ENCODE measurements at places on chromosomes 6 and 20.

GRCh38 chr20:44585057-44585963 lies 2.9 kb downstream of the PKIG start:
- peaks cover 32% of the 10 kb centered on the region for H3K4me1 ChIP-seq
- DNase-seq, result no peak
- H3K36me3 ChIP-seq, result peaks cover 2% of the 10 kb centered on the region
- peak overlapping the region; percentile 21 for H3K4me3 ChIP-seq
- H3K27ac ChIP-seq, result peak overlapping the region; percentile 77

- H3K36me3 ChIP-seq, result no peaks in the 10 kb centered on the region
- H3K4me3 ChIP-seq, result no peak overlapping the region
- no peak overlapping the region for H3K27ac ChIP-seq
- DNase-seq, result no peak
- H3K27me3 ChIP-seq, result no peaks in the 10 kb centered on the region
Observed at GRCh38 chr6:4794140-4794707, 18.0 kb downstream of the CDYL start.

- no peak for DNase-seq
- H3K4me1 ChIP-seq, result no peaks in the 10 kb centered on the region
- H3K4me3 ChIP-seq, result no peak overlapping the region
Observed at GRCh38 chr6:44699851-44700250, 312.3 kb downstream of the CDC5L start.

GRCh38 chr6:148203970-148204369 lies 138.7 kb upstream of the SASH1 start:
- no peak overlapping the region for H3K27ac ChIP-seq
- no peaks in the 10 kb centered on the region for H3K36me3 ChIP-seq
- DNase-seq, result no peak
- peak overlapping the region; percentile 52 for H3K4me3 ChIP-seq
- H3K27me3 ChIP-seq, result no peaks in the 10 kb centered on the region

GRCh38 chr6:113412589-113413357 lies 444.4 kb upstream of the MARCKS start:
- DNase-seq, result no peak
- H3K4me3 ChIP-seq, result no peak overlapping the region
- no peak overlapping the region for H3K27ac ChIP-seq
- no peaks in the 10 kb centered on the region for H3K27me3 ChIP-seq
- H3K4me1 ChIP-seq, result no peaks in the 10 kb centered on the region

- H3K27ac ChIP-seq, result no peak overlapping the region
- no peak for DNase-seq
- no peaks in the 10 kb centered on the region for H3K36me3 ChIP-seq
- H3K4me1 ChIP-seq, result no peaks in the 10 kb centered on the region
Observed at GRCh38 chr6:21354805-21355238, 238.7 kb upstream of the SOX4 start.

DNA sequence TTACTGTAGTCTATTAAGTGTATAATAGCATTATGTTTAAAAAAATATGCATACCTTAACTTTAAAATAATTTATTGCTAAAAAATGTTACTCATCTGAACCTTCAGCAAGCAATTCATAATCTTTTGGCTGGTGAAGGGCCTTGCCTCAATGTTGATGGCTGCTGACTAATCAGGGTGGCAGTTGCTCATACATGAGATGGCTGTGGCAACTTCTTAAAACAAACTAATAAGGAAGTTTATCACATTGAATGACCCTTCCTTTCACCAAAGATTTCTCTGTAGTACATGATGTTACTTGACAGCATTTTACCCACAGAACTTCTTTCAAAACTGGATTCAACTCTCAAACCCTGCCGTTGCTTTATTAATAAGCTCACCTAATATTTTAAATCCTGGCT lies 84.0 kb downstream of the TASP1 start:
- DNase-seq, result no peak
- no peaks in the 10 kb centered on the region for H3K27me3 ChIP-seq
- peaks cover 7% of the 10 kb centered on the region for H3K4me1 ChIP-seq

- H3K4me3 ChIP-seq, result peak overlapping the region; percentile 47
- peak overlapping the region; percentile 75 for H3K27ac ChIP-seq
- DNase-seq, result no peak
- peaks cover 86% of the 10 kb centered on the region for H3K4me1 ChIP-seq
- no peaks in the 10 kb centered on the region for H3K27me3 ChIP-seq
Observed at GRCh38 chr20:1816384-1817381, 78.5 kb upstream of the SIRPA start.

DNA sequence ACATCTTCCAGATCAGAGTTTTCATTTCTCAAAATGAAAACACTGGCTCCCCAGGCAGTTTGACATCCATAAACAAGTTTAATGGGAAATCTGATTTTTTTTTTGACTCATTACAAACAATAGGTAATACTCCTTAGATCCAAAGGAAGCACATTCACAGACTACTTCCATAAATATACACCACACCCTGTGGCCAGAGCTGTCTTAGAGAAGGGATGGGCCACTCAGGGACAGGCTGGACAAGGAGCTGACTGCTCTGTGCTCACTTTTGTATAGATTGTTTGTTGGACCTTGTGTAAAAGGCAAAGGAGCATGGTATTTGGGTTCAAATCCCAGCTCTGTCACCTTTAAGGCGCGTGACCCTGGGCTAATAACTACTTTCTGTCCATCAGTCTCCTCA lies 12.8 kb upstream of the DDO start:
- H3K4me1 ChIP-seq, result no peaks in the 10 kb centered on the region
- no peak overlapping the region for H3K27ac ChIP-seq
- no peaks in the 10 kb centered on the region for H3K27me3 ChIP-seq
- DNase-seq, result no peak
- no peaks in the 10 kb centered on the region for H3K36me3 ChIP-seq
- no peak overlapping the region for H3K4me3 ChIP-seq

DNA sequence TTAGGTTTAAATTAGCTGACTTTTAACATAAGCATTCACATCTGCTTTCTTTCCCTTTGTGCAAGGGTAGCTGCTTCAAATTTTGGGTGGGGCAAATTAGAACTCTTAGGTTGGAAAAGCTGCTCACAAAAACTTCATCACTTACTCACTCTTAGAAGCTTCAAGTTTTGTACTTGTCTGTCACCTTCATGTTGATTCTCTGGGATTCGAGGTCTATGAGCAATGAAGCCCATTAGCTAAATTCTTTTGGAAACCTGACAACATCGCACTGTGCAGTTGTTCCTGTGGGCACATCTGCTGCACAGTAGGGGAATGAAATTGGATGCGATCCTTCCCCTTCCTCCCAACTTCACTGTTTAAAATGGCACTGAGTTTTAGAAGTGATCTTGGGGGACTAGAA lies 156.1 kb downstream of the UBE3D start:
- H3K4me3 ChIP-seq, result no peak overlapping the region
- DNase-seq, result no peak
- H3K36me3 ChIP-seq, result no peaks in the 10 kb centered on the region
- no peak overlapping the region for H3K27ac ChIP-seq

DNA sequence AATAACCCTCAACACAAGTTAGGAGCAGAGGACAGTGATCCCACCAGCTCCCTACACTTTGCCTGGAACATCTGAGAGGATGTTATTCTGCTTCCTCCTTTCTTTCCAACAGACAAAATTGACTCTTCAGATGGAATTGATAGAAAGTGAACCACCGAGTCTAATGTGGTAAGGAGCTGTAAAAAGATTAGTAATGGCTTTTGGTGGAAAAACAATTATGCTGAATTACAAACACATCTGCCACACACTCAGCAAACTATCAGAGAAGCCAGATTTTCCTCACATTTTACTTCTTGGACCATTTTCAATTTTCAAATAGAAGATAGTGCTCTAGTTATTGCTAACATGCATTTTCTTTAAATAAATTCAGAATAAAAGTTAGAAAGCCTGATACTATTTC lies 171.8 kb upstream of the COL21A1 start:
- no peaks in the 10 kb centered on the region for H3K36me3 ChIP-seq
- H3K4me3 ChIP-seq, result no peak overlapping the region
- H3K27ac ChIP-seq, result no peak overlapping the region
- DNase-seq, result no peak

GRCh38 chr6:90179190-90180169 lies 117.2 kb downstream of the BACH2 start:
- H3K27ac ChIP-seq, result no peak overlapping the region
- DNase-seq, result no peak
- H3K27me3 ChIP-seq, result no peaks in the 10 kb centered on the region

GRCh38 chr6:6746333-6746969 lies 157.9 kb downstream of the LY86 start:
- H3K4me3 ChIP-seq, result no peak overlapping the region
- no peak for DNase-seq
- no peak overlapping the region for H3K27ac ChIP-seq
- H3K27me3 ChIP-seq, result no peaks in the 10 kb centered on the region

- H3K27ac ChIP-seq, result no peak overlapping the region
- H3K4me3 ChIP-seq, result no peak overlapping the region
Observed at GRCh38 chr6:46756469-46757213, 9.9 kb downstream of the ANKRD66 start.

GRCh38 chr6:105890521-105891244 lies 195.5 kb upstream of the PRDM1 start:
- H3K27ac ChIP-seq, result no peak overlapping the region
- no peaks in the 10 kb centered on the region for H3K4me1 ChIP-seq
- H3K27me3 ChIP-seq, result no peaks in the 10 kb centered on the region

GRCh38 chr20:35618263-35619131 lies 2.9 kb downstream of the SPAG4 start:
- H3K36me3 ChIP-seq, result peaks cover 7% of the 10 kb centered on the region
- no peak for DNase-seq
- H3K27me3 ChIP-seq, result no peaks in the 10 kb centered on the region
- H3K4me1 ChIP-seq, result peaks cover 11% of the 10 kb centered on the region
- peak overlapping the region; percentile 84 for H3K27ac ChIP-seq
- peak overlapping the region; percentile 75 for H3K4me3 ChIP-seq

- no peak overlapping the region for H3K27ac ChIP-seq
- peaks cover 28% of the 10 kb centered on the region for H3K4me1 ChIP-seq
- H3K4me3 ChIP-seq, result no peak overlapping the region
Observed at GRCh38 chr20:25085756-25086495, 4.0 kb upstream of the VSX1 start.

DNA sequence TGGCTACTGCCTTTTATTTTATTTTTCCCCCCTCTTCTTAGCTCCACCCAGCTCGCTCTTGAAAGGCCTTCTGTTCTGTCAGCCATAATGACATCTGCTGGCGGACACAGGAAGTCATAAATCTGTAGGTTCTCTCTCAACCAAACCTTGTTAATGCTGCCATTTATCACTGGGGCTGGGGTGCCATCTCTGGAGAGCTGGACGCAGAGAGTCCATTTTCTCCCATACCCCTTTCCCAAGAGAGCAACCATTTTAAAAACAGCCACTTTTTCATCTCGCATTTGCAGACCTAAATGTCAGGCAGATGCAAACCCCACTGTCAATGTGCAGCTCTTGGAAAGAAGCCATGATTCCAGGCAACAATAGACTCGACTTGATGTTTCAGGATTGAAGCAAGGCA lies 13.0 kb upstream of the TSHZ2 start:
- H3K36me3 ChIP-seq, result no peaks in the 10 kb centered on the region
- no peaks in the 10 kb centered on the region for H3K27me3 ChIP-seq
- H3K27ac ChIP-seq, result no peak overlapping the region

DNA sequence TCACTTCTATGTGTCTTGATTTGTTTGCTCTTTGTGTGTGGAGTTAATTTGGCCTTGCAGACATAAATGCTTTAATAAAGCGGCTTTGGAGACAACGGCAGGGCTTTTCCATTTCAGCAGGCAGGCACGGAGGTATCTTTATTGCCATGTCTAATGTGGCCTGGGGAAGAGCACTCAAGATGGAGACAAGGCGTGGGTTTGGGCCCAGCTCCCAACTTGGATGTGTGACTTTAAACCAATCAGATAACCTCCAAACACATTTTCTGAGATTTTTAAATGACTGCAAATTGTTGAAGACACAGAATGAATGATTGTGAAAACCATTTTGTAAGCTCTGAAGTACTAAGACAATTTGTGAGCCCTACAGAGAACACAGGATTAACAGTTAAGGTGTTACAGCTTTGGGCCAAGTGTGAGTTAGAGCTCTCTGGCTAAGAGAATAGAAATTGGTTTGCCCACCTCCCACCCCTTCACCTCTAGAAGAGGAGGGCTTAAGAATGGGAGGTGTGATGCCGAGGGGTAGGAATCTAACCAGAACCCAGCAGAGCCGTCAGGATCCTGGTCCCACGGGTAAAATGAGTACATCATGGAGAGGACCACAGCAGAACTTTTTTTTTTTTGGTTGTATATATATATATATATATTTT lies 9.0 kb downstream of the DYNLT1 start:
- H3K36me3 ChIP-seq, result peaks cover 22% of the 10 kb centered on the region
- DNase-seq, result no peak
- peaks cover 15% of the 10 kb centered on the region for H3K4me1 ChIP-seq
- H3K27me3 ChIP-seq, result no peaks in the 10 kb centered on the region
- no peak overlapping the region for H3K27ac ChIP-seq
- H3K4me3 ChIP-seq, result no peak overlapping the region

DNA sequence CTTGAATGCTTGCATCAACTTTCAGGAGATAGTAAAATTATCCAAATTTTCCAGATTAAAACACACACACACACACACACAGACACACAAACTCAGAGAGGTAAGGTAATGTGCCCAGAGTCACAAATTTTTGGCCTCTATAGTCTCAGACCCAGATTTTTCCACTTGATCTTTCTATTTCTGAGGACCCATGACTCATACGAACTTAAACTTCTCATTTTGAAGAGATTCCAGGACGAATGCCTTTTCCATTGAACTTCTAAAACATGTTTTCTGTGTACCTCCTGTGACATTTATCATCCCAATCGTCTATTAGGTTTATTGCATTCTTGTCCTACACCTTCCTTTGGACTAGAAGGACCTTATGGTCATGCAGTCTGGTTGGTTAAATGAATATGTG lies 172.9 kb upstream of the COL21A1 start:
- H3K27ac ChIP-seq, result no peak overlapping the region
- no peak for DNase-seq
- no peak overlapping the region for H3K4me3 ChIP-seq
- H3K4me1 ChIP-seq, result peaks cover 8% of the 10 kb centered on the region
- H3K27me3 ChIP-seq, result no peaks in the 10 kb centered on the region
- no peaks in the 10 kb centered on the region for H3K36me3 ChIP-seq

- DNase-seq, result no peak
- no peaks in the 10 kb centered on the region for H3K27me3 ChIP-seq
- no peak overlapping the region for H3K4me3 ChIP-seq
- peaks cover 15% of the 10 kb centered on the region for H3K4me1 ChIP-seq
Observed at GRCh38 chr20:25220021-25220730, 24.7 kb downstream of the ENTPD6 start.

DNA sequence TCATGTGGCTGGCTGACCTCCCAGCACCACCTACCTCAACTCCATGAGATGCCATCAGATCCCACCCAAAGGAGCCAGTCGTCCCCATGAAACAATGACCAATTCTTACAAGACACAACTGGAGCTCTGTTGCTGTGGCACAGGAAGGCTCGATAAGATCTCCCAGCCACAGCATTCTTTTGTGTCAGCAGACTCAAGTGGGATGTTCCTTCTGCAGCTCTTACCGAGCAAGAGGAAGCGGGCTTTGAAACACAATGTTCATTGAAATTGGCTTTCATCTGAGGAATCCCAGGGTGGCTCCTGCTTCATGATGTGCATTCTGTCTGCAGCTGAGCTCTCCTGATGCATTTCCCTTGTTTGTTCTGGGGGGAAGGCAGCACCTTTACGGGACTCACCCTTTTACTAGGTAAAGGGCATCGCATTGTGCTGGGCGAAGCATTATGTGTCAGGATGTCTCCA lies 222.0 kb upstream of the SGK1 start:
- no peak overlapping the region for H3K4me3 ChIP-seq
- no peaks in the 10 kb centered on the region for H3K4me1 ChIP-seq
- H3K27me3 ChIP-seq, result no peaks in the 10 kb centered on the region

- no peaks in the 10 kb centered on the region for H3K36me3 ChIP-seq
- H3K4me3 ChIP-seq, result no peak overlapping the region
- no peak for DNase-seq
- H3K4me1 ChIP-seq, result no peaks in the 10 kb centered on the region
- no peaks in the 10 kb centered on the region for H3K27me3 ChIP-seq
- H3K27ac ChIP-seq, result no peak overlapping the region
Observed at GRCh38 chr6:61809004-61809595, 476.9 kb downstream of the KHDRBS2 start.

All from thoracic aorta (tissue), 2 donors.